ENCODE measurements at places on chromosomes 4 and X.

DNA sequence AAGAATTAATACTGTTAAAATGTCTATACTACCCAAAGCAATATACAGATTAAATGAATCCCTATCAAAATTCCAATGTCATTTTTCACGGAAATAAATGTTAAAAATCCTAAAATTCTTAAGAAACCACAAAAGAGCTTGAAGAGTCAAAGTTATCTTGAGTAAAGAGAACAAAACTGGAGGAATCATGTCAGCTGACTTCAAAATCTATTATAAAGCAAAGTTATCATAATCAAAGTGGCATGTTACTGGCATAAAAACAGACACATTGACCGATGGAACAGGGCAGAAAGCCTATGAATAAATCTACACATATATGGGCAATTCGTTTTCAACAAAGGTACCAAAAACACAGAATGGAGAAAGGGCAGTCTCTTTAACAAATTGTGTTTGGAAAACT lies 579.0 kb downstream of the INPP4B start:
- no peak for DNase-seq

GRCh38 chr4:10336471-10336870 lies 120.8 kb downstream of the ZNF518B start:
- DNase-seq, result no peak

DNA sequence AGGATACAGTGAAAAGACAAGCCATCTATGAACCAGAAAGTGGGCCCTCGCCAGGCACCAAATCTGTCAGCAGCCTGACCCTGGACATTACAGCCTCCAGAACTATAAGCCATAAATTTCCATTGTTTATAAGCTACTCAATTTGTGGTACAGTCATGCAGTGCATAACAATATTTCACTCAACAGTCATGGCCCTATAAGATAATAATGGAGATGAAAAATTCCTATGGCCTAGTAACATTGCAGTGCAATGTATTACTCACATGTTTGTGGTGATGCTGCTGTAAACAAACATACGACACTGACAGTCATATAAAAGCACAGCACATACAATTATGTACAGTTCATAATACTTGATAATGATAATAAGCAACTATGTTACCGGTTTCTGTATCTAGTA lies 17.1 kb upstream of the TLR1 start:
- no peak for DNase-seq

GRCh38 chr4:54767376-54767775 lies 109.6 kb downstream of the KIT start:
- DNase-seq, result no peak

DNA sequence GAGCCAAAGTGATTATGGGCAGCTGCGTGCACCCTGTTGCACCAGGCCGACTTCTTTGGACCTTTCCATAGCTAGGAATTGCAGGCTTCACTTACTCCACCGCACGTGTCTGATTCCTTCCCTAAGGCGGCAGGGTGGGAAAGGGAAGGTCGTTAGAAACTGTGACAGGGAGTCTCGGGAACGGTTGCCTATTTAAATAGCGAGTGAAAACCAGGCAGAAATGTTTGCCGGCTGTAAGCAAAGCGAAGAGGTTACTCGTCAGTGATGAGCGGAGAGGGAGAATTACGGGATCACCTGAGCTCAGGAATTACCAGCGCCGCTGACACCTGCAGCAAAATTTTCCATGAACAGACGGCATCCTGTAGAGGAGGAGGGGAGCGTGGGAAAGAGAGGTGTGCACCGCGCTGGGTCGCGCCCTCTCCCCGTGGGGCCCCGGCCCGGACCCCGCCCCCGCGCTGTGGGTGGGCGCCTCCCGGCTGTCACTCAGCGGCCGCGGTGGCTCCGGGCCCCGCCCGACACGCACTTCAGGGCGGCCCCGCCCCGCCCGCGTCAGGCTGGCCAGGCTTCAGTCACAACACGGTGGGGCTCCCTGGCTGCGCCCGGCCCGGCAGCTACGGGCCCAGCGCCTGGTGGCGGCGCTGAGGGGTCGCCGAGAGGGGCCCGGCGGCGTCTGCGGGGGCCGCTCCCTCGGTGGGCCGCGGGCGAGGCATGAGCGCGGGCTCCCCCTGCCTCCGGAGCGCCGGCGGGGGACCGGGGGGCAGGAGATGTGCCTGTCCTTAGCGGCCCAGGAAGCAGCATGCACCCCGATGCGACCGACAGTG lies at the start of gene SNX25:
Gene SNX25, plus strand, starts transcription at position 568 of the 821 bp plus-strand sequence. Its CDS starts 229 bp downstream, at position 797.
- peak; percentile 90 for DNase-seq

Measured in activated naive CD4-positive, alpha-beta T cell treated with anti-CD3 and anti-CD28 coated beads, Interleukin-2, amount 10 ng/mL, durations not matched to agents 7 days and 5 days (primary cell).